ENCODE measurements at places on chromosomes 2 and 18. TPM values are rescaled to one million over a fixed set of nuclear protein-coding genes. Genes with fewer than 3 reads are reported as not detected.

- DNase-seq = peak; percentile 79
Observed at GRCh38 chr2:230824406-230824978, 40.2 kb upstream of the ITM2C start.

DNA sequence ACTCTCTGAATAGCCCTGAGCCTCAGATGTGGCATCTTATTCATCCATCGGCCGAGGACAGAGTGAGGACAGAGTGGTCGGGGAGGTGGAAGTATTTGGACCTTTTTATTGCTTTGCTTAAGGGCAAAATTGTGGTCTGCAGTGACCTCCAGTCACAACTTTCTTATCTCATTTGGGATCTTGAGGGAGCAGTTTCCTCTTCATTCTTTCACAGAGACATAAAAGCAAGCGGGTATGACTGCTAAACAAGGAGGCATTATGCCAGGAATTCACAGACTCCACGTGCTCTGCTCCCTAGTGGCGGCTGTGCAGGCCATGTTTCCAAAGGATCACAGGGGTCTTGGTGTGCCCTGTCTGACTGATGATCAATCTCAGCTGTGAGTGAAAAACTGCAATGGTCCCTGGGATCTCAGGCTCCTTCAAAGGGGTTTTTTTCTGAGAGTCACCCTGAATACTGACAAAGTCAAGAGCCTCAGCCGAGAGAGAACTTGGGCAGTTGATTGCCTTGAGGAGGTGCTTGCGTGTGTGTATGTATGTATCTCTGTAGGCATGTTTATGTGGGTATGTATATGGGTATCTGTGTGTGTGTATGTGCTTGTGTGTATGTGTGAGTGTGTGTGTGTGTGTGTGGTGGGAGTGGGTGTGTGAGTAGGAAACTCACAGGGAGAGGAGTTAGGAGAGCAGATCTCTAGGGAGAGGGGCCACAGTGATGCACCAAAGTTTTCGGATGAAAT is 47.7 kb downstream of the RAPGEF4 start:
- peak; percentile 93 for DNase-seq

DNA sequence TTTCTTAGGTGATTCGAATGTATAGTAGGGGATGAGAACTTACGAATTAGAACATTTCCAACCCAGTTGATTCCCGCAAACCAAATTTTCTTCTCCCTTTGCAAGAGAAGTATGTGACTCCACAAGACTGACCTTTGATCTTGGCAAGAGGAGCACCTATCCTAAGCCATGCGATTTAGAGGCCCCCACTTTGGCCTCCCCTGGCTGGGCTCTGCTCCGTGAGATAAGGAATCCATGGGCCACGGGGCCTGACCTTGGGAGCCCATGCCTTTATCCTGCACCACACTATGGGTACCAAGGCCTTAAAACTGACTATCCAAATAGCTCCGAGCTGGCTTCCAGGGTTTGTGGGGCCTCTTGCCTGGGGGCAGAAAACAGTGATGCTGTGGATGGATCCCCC is 135.8 kb downstream of the LRRTM1 start:
- no peak for DNase-seq

- no peak for DNase-seq
Observed at GRCh38 chr2:181183878-181184542, 203.6 kb downstream of the UBE2E3 start.

The BCL2 gene
- total RNA-seq = 2.2 TPM

The ZBTB7C gene
- total RNA-seq = 0.21 TPM

The ASAP2 gene
- total RNA-seq = 20.3 TPM

The MBP gene
- 0.21 TPM for total RNA-seq

The CENPA gene
- 27.9 TPM for total RNA-seq
